ENCODE measurements at places on chromosomes 7 and 10. TPM values are rescaled to one million over a fixed set of nuclear protein-coding genes. Genes with fewer than 3 reads are reported as not detected.

Gene TRIM24
- total RNA-seq: 17.1 TPM

Gene LIPK
- total RNA-seq: not detected

Gene TMEM184A
- total RNA-seq: not detected

Gene ZNF467
- not detected for total RNA-seq

Gene PAX4
- total RNA-seq: not detected

Gene GPRIN2
- 0.13 TPM for total RNA-seq

Gene UNCX
- total RNA-seq: not detected

Gene IQUB
- not detected for total RNA-seq

Gene DENND2A
- not detected for total RNA-seq

Gene MKI67
- 183 TPM for total RNA-seq

DNA sequence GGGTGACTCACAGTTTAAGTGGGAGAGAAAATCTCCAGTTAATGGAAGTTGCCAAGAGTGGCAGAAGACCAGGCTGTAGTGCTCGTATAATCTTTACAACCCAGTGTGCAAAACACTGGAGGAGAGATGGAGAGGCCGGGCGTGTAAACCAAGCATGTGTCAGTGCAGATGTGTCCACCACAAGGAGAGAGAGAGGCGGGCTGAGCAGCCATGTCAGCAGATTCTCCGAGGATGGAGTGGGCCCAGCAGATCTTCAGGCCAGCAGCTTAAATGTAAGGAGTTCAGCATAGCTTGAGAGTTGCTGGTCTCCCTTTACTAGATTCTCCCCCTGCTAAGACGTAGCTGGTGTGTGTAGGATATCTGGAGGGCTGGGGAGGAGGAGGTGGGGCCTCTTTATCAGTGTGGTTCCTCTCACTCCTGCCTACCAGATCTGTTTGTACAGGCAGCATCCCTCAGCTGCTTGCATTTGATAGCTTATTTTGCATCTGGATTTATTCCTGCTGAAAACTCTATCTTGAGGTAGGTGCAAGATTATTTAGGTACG is 13.7 kb downstream of the BPGM start:
- no peak for DNase-seq

DNA sequence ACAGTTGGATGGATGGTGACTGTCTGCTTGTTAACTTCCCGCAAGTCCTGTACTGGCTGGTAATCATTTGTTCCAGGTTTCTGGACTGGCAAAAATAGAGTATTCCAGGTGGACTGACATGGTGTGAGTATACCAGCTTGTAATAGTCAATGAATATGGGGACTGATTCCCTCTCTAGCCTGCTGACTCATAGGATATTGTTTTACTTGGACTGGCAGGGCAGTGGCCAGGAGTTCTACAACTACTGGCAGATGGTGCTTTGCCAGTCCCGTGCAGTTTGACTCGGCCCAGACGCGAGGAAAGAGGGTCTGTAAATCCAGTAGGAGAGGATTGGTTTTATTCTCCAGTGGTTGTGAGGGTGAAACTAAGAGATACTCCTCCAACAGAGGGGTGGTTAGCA is 78.0 kb downstream of the PRR15 start:
- no peak for DNase-seq

DNA sequence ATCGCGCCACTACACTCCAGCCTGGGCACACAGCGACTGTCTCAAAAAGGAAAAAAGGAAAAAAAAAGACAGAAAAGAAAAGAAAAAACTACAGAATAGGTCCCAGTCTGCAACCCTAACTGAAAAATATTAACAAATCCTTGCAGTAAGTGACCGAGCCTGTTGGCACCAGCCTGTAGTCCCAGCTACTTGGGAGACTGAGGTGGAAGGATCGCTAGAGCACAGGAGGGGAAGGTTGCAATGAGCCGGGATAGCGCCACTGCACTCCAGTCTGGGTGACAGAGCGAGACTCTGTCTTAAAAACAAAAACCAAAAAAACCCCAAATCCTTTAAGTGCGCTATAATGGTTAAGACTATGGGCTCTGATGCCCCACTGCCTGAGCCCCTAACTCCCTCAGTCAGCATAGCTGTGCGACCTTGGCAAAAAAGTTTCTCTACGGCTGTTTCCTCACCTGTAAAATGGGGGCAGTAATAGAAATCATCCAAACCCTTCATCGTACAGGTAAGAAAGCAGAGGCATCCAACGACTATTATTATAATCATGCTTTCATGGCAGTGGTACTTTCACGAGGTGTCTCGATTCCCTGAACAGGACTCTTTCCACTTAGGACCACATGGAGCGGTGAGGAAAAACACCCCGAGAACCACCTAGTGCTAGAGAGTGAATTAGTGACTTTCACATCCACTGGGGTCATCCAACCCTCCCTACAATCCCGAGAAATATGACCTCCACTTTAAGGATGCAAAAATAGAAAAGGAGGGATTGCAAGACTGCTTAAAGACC is 755 bp downstream of the TOMM7 start:
- no peak for DNase-seq

DNA sequence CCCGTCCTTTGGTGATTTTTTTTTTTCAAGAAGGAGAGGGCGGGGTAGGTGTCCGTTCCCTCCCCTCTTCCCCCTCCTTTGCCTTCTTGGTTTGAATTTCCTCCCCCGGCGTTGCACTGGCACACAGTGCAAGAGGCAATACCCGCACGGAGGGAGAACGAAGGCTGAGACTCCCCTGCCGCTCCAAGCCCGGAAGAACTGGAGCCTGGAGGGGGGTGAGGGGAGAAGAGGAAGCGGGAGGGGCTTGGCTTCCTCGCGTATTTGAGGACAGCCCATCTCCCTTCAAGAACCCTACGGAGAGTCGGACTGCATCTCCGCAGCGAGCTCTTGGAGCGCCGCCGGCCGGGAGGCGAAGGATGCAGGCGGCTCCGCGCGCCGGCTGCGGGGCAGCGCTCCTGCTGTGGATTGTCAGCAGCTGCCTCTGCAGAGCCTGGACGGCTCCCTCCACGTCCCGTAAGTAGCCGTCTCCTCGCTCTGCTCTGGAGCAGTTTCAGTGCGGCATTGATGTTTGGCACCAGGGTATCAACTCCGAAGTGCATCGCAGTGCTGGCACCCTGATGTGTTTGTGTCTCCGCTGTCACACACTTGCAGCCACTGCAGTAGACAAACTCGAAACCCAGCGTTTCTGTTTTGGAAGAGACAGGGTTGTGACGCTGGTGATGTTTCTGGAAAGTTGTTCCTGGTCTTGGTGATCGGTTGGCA is at the start of gene CNTNAP2:
Gene CNTNAP2, plus strand, starts transcription at position 281 of the 702 bp plus-strand sequence. Its CDS starts 76 bp downstream, at position 357.
- DNase-seq: no peak

- no peak for DNase-seq
These were observed 229.8 kb downstream of the ADK start for GRCh38 chr10:74380795-74381194.

DNA sequence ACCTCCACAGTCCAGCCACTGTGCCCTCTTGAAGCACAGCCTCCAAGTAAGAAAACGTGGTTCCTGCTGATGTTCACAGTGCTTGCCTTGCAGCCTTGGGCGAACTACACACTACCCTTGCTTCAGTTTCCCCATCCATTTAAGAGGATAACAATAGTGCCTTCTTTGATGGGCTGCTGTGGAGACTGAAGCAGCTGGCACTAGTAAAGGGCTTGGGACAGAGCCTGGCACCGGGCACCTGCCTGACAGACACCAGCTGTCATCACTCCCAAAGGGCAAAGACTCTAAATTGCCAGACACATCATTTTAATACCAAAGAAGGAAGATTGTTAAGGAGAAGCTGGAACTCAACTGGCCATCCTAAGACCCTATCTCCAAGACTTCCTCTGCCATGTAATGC is 3.1 kb upstream of the C10orf90 start:
- DNase-seq: no peak

DNA sequence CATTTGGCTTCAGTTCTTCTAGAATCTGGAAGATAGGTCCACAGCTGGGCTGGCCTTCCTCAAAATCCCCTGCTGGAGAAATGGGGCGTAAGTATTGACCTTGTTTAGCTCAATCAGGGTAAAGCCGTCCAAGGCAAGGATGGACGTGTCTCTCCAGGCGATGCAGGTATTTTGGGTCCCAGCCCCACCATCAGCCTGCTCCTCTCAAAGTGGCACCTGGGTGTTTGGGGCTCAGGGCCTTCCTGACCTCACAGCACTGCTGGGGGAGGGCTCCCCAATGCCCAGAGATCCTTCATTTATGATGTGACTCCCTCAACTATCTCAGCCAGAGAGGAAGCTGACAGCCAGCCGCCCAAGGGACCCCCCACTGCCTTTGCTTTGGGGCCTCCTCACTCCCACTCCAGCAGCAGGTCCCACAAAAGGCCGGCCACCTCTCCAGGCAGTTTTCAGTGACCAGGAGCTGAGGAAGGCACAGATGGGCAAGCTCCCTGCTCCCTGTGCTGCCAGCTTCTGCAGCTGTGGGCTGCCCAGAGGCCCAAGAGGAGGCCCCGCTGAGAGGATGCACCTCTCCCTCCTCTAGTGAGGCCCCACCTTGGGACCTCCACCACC is 140.0 kb upstream of the TCERG1L start:
- DNase-seq: no peak

DNA sequence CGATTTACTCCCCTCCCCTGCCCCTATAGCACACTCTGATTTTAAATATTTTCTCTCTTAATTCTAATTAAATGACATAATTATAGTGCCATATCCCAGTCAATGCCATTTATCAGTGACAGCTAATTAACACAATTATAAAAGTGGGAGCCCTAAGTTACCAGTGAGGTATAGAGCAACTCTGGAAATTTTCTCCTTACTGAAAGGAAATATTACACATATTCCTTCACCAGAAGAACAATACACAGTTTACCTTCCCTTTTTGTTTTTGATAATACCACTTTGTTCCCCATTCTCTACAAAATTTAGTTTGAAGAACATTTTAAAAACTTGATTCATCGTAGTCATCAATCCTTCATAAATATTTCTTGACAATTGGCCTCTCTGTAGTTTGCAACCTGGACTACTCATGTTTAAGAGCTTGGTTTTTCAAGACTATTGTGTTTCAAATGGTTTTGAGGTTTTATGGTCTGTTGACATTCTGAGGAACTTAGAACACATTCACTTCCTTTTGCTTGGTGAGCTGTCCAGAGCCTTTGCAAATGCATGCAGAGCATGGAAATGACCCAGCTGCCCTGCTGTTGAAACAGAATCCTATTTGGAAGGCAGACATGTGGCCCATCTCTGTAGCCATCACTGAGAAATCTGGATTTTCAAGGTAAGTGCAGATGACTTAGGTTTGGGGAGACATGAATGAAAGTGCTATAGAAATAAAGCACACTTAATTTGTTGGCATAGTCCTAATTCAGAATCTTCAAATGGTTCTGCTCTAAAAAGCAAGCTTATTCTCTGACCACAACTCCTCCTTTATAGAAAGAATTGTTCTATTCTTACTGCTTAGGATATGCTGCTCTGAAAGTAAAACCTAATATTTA is at the start of gene GPR141:
Gene GPR141, plus strand, starts transcription at position 521 of the 875 bp plus-strand sequence. CDS start 56,628 bp downstream, outside the sequence.
- peak; percentile 93 for DNase-seq

DNA sequence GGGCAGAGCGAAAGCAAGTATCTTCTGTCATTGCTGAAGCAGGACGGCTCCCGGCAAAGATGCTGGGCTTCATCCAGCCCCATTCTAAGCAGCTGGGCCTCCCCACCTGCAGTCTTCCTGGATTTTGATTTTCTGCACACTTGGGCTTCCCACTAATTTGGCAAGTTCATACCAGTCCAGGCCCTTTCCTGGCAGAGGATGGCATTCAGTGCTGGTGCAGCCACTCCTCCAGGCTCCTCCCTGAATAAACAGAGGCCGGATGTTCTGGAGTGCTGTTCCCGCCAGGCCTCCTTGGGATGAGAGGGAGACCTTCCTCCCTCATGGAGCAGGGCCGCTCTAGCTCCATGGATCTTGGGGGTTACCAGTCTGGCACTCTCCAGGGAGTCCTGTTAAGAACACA is 3.4 kb downstream of the BAG3 start:
- no peak for DNase-seq

GRCh38 chr7:38728145-38728544 is 97.0 kb upstream of the AMPH start:
- no peak for DNase-seq

GRCh38 chr7:93147363-93147762 is 822 bp downstream of the SAMD9L start:
- peak; percentile 51 for DNase-seq

GRCh38 chr7:13829231-13829630 is 160.2 kb downstream of the ETV1 start:
- DNase-seq: no peak

- no peak for DNase-seq
These were observed 43.6 kb upstream of the R3HCC1L start for GRCh38 chr10:98090822-98091221.

- no peak for DNase-seq
These were observed 208.1 kb downstream of the HDAC9 start for GRCh38 chr7:18703685-18704084.

- no peak for DNase-seq
These were observed 108.7 kb upstream of the ADARB2 start for GRCh38 chr10:1846032-1846431.

DNA sequence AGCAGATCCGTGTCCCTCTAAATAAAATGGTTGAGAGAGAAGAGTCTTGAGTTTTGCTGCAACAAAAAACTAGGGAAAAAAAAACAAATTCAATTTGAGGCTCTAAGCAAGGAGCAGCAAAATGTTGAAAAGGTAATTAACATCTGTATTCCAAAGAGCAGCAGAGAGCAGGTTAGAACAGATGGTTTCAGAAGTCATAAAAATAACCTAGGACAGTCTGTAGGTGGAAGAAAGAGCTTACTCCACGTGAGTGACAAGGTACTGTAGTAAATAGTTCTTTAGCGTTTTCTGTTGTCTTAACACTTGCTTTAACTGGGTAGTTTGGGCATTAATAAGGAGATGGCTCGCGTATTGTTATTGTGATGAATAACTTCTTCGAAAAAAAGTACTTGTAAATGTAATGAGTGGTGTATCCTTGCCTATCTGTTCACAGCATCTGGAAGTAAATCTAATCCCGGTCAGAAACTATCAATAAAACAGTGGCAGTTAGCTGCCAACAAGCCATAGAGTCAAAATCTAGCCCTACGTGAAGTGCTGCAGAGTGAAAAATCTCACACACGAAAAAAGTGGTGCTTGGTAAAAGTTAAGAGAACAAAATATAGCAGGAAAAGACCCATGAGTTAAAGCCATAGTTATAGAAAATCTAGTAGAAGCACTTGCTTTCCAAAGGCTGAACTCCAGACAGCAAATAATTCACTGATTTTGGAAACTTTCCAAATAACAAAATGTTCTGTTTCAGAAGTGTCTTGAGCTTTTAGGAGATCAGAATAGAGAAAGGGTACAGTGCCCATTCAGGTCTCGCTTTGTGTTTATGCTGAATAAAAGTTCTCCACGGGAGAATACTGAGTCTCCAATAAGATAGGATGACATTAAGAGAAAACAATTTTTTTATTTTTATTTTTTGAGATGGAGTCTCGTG is 49.3 kb upstream of the PARD3 start:
- DNase-seq: no peak

GRCh38 chr10:84256510-84257342 is 11.9 kb downstream of the RGR start:
- no peak for DNase-seq

DNA sequence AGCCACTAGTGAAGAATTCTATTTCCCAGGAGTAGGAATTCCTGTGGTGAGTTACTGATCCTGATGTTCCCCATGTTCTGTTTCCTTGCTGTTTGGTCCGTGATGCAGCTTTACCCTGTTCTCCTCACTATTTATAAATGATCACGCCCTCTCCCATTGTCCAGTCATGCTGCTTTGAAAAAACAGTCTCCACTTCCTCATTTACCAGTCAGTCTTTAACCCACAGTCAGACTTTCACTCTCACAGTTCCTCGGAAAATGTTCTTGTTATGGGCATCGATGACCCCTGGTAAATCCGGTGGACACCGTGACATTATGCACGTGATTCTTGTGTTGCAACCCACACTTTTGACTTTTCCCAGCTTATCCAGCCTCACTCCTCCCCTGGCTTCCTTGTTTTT is 14.4 kb downstream of the SCIN start:
- DNase-seq: peak; percentile 46

- no peak for DNase-seq
These were observed 39.5 kb downstream of the FAM53B start for GRCh38 chr10:124704428-124705380.

GRCh38 chr7:26510231-26510957 is 218.7 kb downstream of the SNX10 start:
- DNase-seq: no peak

Data from GM12878 (cell line).